WTC11 (cell line): ENCODE measurements at places on chromosomes 6 and 20. TPM values are rescaled to one million over a fixed set of nuclear protein-coding genes. Genes with fewer than 3 reads are reported as not detected.
A peak's percentile ranks its signal among the peaks of the same experiment; 100 is the strongest.

GPR63 gene
- 7.4 to 7.8 TPM (median 7.8 TPM) in 3 replicates for total RNA-seq

IRAK1BP1 gene
- 6.0 to 7.1 TPM (median 6.1 TPM) in 3 replicates for total RNA-seq

DNA sequence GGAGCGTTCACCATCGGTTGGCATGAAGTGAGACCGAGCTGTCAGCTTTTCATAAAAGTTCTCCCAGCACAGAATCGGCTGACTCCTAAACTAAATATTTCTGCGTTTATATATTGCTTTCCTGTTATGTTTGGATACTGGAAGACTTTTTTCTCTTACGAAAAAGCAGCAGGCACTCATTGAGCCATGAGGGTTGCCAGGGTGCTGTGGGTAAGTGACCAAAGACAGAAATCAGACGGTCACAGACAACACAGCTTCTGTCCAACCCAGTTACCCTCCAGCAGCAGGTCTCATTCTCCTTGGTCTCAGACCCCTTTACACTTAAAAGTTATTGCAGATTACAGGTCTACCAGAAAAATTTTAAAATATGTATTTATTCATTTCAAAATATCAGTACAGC lies 113.7 kb downstream of the FAM120B start:
- no peak for DNase-seq

DNA sequence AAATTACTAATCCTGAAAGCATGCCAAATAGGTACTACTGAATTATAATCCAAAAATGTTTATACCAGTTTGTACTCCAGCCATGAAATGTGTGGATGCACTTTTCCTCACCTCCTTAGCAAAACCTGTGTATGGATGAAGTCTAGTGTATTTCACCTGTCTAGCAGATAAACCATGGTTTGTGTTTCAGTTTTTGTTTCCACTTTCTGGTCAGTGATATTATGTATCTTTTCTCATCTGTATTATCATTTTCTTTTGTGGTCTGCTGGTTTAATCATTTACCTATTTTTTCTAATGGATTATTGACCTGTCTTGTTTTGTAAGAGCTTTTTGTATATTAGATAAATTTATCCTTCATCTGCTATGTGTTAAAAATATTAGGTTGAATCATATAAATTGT lies 41.0 kb upstream of the TMEM217 start:
- no peak for DNase-seq

GRCh38 chr6:170135821-170136471 lies 154.9 kb downstream of the DLL1 start:
- DNase-seq: no peak

DNA sequence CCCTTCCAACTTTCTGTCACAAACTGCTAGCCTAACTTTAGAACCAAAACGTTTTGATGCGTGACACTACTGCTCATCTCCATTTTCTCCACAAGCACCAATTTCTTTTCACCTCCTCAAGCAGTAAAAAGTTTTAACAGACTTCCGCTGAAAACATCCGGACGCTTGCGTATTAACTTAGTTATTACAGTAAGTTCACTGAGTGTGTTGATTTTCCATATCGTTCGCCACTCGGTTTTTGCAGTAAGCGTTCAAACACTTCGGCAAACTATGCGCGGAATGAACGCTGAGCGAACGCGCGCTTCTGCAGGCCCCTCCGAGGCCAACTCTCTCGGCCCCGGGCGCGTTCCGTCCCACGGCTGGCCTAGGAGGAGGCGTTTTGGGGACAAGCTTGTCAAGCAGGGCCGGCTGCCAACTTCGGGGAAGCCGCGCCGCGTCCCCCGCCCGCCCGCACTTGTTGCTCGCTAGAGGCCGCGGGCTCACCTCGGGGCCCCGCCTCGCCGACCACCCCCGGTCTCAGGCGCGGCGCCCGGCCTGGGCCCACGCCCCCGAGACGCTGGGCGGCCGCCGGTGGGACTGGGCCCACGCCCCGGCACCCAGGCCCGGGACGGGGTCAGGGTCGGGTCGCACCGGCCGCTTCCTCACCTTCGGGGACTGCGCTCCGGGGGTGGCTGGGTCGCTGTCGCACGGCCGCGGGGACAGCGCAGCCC lies 945 bp downstream of the PHF10 start:
- DNase-seq: peak; percentile 57

DNA sequence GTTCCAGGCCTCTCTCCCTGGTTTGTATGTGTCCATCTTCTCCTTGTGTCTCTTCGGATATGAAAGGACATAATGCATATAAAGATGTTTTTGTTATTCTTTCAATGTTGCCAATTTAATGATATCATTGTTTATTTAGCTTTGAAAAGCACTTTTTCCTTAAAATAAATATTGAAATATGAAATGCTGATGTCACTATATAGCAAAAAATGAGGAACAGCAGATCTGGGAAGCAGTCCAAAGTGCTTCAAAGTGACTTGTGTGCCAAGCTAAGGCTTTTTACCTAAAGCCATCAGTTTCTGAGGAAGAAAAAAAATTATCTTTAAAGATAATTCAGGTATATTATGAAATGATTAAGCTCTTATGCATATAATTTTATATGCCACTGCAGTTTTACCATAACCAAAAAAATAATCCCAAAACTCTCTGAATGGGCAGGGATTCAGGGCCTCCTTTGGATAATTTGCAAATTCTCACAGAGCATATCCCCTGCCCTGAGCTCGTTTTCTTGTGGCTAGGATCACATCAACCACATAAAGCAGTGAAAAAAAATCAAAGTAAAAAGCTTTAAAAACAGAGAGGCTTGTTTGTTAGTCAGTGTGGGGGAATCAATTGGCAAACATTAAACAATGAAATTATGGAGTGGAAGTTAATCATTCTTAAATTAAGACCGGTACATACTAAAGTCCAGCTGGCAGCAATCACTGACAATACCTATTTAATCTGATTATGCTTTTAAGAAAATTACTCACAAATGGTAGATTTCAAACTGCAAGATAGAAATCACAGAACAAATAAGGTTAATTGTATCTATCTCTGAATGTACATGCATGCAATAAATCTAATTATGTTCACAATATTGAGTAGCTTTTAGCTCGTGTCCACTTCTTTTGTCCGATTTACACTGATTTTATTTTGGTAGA lies 1027.9 kb upstream of the ADGRB3 start:
- no peak for DNase-seq

DNA sequence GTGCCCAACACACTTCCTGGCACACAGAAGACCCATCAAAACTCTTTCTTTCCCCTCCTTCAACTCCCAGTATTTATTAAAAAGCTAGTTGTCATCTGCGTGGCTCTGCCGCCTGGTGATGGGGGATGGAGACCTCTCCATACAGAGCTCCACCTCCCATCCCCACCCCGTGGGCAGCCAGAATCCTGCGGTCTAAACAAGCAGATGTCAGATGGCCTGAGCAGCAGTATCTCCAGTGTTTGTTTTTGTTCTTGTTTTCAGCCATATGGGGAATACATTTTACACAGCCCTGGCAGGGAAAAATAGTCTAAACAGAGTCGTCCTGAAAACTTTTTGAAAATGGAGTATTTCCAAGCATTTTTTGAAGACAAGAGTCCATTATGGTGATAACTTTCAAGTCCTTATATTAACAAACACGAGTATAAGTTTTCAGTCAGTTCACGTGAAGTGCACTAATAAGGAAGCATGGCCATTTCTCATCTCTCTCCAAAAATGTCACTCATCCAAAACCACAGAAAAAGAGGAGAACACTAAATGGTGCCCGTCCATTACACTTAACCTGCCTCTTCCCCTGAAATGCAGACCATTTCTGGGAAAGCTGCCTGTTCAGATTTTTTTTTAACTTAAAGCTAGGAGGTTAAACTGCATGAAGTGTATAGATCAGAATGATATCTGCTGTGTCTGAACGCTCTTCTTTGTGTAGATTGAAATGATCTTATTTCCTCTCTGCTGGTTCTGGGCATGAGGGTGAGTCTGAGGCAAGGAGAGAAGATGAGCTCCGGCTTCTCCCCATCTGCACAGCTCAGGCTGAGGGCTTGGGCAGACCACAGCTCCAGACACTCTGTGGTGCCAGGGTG lies 91.0 kb downstream of the TCP11 start:
- no peak for DNase-seq
